ENCODE measurements at places on chromosomes 7 and 10.

GRCh38 chr10:67622984-67623383, 73.0 kb downstream of the CTNNA3 start:
- no peak for DNase-seq

DNA sequence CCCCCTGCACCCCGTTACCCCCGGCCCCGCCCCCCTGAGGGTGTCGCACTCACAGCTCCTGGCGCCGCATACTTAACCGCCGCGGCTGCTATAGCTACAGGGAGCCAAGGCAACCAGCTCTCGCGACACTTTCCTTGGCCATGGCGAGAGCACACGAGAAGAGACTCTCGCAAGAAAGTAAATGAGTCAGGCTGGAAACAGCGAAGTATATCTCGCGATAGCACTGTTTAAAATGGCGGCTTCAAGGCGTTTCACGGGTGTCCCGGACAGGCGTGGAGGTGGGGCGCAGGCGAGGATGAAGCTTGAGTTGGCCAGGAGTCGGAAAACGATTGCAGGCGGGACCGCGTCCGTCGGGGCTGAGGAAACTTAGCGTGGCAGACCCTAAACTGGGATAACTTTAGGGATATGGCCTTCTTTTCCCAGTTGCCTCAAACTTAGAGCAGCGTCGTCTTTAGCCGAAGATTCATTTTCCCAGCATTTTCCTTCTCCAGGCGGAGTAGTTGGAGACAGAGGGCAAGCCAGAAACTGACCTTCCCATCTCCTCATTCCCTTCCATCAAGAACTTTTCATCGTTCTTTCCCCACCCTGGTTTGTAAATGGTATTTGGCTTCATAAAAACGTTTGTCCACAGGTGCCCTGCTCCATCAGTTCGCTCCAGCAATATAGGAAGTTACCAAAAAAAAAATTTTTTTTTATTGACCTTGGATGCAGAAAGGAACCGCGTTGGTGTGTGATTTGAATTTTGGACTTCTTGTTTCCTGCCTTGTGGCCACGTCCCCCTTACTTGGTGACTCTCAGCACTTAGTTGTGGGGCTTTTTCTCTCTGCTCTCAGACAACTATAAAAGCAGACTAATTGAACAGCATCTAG, 15.2 kb downstream of the MYOZ1 start:
- DNase-seq = peak; percentile 89

DNA sequence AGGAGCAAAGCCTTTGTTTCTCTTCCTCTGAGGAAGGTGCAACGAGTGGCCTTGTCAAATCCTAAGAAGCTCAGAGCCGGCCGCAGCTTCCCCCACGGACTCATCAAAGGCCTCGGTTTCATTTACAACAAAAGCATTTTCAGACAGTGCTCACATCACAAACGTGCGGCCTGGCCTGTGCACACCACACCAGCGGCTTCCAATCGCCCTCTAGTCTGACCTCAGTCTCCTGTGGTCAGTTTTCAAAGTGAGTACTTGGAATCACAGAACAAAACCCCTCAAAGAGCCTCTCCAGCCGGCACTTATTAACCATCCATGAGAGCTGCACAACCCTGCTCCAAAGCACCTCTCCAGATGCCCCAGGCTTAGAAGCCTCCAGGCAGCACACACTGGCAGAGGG, 3.3 kb downstream of the RADIL start:
- no peak for DNase-seq

DNA sequence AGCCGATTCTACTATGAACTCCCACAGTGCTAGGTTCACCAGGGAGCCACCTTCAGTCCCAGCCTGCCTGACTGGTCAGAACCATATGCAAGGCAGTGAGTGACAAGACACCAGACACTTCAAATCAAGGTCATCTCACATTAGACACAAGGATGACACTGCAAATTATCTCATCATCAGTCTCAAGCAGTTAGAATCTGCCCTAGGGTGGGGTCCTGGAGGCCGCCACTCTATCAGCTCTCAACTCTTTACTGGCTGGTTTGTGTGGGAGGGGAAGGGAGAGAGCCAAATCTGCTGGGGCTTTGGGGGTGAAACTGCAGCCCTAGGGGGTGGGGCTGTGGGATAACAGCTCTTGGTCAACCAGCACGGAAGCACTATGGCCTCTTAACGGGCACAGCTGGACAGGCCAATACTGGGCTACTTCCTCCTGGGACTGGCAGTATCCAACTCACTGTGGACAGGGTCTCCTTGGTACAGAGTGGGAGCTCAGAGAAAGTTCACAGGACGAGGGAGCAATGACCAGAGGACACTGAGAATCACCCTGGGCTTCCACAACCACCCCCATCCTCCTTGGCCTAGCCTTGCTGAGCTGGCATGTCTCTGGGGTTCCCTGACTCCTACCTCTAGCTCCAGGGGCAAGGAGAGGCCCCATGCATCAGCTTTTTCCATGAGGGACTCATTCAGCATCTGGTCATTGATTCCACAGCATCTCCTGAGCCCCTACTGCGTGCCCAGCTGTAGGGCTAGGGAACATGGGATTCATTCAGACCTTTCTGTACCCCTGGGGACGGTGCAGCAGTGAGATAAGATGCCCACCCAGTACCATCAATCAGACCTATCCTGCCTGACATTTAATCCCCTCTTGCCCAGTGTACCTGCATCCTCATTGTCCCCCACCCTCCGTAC, 5.4 kb downstream of the GPRIN2 start:
- no peak for DNase-seq

- DNase-seq = no peak
These were observed 35.8 kb upstream of the MAP3K8 start for GRCh38 chr10:30398193-30398592.

GRCh38 chr10:78806681-78807221, 262.0 kb upstream of the ZMIZ1 start:
- DNase-seq = no peak

DNA sequence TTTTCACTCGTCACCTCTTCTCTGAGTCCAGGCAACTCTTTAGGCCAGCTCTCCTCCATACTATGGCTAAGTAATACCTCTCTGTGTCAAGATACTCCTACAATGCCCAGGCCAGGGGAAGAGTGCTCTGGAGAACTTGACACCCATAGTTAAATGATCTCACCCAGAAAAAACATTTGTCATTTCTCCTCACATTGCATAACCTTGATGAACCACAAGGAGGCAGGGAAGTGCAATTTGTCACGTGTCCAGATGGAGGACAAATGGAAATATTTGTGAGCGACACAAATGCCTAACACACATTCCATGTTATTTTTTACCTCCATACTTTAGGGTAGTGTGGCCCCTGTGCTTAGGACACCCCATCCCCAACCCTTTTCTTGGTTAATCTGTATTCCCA, 78.3 kb downstream of the HTR7 start:
- no peak for DNase-seq

DNA sequence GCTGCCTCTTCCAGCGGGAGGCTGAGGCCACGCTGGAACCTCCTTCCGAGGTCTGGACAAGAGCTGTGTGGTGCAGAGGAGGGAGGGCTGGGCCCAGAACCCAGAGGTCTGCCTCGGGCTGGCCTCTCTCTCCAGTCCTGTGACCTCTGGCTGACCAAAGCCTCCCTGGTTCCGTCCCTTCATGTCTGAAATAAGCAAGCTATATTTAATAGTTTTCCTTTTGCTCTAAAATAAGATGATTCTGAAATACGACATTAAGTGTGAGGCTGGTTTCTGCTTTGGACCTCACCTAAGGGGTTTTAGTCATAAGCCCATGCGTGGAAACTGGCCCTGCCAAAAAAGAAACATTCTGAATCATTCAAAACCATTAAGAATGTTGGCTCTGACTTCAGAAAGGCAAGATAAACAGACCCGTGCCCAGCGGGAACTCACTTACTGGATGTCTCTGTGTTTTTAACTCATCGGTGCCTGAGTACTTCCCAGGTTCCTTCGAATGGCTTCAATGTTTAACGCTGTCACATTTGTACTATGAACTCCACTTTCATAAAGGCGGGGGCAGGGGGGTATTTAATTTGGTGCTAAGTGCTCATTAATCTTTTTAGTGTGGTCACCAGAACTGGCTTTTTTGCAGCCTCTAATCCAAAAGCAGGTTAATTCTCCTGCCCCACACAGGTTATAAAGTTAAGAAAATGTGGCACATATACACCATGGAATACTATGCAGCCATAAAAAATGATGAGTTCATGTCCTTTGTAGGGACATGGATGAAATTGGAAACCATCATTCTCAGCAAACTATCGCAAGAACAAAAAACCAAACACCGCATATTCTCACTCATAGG, 157.5 kb upstream of the KLF14 start:
- no peak for DNase-seq
